Naive B cell (primary cell): ENCODE measurements at places on chromosomes 6 and 20.
A peak's percentile ranks its signal among the peaks of the same experiment; 100 is the strongest.

- DNase-seq, result no peak
Measured at GRCh38 chr6:24080711-24081110, 45.3 kb upstream of the NRSN1 start.

GRCh38 chr20:31923388-31924331, 28.2 kb downstream of the PDRG1 start:
- no peak for DNase-seq

DNA sequence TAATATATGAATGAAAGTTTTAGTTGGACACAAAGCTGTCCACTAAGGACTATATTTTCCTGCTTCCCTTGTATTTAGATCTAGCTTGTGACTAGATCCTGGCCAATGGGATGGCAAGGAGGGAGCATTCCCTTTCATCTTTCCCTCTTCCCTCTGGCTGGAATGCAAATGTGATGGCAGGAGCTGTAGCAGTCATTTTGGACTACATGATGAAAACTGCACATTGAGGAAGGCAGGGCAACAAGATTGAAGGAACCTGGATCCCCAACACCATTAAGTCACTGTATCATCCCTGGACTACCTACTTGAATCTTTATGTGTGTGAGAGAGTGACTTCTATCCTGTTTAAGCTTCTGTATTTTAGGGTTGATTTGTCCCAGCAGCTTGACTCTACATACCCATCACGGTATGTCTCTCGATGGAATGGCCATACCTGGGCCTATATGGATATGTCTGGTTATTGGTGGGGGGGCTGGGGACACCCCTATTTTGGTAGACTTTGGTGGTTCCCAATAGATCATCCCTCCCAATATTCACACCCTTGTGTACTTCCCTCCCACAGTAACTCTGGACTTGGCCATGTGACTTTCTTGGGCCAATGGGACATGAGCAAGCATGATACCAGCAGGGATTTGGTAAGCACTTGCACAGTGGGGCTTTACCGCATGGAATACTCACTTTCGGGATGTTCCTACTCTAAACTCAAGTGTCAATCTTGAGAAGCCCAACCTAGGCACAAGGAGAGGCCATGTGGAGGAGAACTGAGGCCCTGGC, 128.5 kb downstream of the VEGFA start:
- no peak for DNase-seq

DNA sequence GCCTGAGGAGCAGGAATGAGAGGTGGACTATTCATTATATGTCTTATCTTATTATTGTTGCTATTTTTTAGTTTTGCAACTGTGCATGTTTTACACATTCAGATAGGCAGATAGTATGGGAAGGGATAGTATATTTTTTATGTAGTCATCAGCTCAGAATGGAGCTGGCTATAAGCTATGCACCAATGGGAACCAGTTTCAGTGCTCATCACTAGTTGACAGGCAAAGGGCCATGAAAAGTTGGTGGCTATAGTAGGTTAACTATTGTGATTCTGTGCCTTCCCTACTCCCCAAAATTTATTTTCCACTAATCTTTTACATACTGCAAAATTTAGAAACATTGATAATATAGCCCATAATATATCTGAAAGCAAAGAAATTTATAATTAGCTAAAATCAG, 5.3 kb upstream of the UBD start:
- peak; percentile 11 for DNase-seq

DNA sequence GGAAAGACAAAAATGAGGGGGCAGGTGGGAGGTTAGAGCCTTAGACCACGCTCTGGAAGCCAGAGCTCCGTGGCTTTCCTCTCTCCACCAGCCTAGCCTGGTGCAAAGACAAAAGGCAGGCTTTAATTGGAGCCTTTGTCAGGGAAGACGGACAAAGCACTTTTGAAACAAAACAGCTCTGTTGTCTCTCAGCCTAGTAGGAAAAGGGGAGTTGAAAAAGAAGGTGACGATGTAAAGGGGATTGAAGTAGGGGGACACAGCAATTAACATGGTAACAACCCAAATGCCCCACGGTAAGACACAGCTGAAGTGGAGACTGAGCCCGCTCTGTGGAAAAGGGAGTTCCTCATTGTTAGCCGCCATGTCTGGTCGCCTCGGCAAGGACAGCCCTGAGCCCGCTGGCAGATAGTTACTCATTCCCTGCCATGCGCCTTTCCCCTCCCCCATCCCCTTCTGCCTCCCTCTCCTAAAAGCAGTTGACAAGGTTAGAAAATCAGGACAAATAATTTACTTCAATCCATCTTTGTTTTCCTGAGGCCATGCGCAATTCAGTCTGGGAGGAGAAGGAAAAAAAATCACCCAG, 93.0 kb downstream of the TCP11 start:
- no peak for DNase-seq

DNA sequence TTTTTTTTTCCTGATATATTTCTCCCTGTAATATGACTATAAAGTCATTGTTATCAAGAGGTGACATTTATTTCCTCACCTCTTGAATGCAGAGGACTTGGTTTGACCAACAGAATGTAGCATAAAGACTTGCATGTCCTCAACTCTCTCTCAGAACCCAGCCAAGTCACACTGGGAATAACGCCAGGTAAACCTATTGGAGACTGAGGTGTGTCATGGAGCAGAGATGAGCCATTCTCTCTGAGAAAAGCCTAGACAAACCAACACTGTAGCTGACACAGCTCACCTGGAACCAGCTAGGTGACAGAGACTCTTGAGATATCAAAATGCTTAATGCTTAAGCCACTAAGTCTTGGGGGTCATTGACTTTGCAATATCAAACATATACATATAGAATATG, 533.6 kb downstream of the HAO1 start:
- no peak for DNase-seq

DNA sequence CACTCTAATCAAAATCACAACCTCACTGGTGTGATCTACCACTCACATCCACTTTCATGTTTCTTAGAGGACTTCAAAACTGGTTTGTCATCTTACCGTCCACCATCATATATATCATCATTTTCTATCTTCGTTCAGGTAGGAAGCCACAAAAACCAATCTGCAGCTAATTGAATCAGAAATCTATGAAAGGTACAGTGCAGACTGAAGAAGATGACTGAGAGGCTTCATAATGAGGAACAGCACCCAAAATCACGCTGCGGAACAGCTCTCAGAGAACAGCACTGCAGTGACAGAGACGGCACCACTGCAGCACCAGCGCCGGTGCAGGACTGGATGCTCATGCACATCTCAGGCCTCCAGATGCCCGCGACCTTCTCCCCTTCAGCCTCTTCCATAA, 13.0 kb downstream of the GMDS start:
- DNase-seq, result peak; percentile 23

- no peak for DNase-seq
Measured at GRCh38 chr6:163942790-163943189, 528.3 kb downstream of the QKI start.

GRCh38 chr6:30411515-30412207, 66.7 kb downstream of the RPP21 start:
- peak; percentile 41 for DNase-seq

DNA sequence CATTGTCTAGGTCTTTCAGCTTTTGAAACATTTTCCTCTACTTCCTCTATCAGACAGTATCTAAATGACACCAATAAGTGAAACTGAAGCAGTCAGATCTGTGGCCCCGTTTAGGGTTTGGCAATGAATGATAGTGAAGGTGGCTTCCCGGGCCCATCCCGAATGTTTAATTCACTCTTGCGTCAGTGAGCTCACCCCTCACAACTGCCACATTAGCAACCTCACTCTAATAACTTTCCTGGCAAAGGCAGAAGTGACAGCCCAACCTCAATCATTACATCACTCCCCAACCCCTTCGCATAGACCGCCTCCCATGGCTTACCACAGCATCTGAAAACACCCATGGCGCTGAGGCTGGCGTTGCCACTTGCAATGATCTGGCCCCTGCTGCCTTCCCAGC, 92.4 kb upstream of the CD83 start:
- no peak for DNase-seq

DNA sequence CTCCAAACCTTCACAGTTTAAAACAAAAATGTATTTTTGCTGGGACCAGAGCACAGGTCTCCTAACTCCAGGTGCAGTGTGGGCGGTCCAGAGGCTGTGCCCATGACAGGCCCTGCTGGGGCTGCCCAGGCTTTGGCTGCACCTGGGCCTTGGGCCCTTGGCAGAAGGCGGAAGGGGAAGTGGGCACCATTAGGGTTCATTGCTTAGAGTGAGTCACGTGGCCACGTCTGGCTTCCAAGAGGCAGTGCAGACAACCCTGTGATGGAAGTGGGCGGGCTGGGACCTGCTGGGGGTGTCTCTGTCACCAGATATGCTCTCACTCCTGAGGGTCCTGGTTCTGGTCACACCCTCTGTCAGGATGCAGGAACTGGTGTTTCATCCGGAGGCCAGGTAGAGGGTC, 302.2 kb downstream of the QKI start:
- peak; percentile 57 for DNase-seq

- no peak for DNase-seq
Measured at GRCh38 chr6:47967843-47968242, 143.2 kb downstream of the PTCHD4 start.

- DNase-seq, result no peak
Measured at GRCh38 chr20:36264426-36265246, 28.4 kb downstream of the AAR2 start.

GRCh38 chr6:157989541-157990289, 8.1 kb downstream of the SYNJ2 start:
- DNase-seq, result no peak
